ENCODE measurements at places on chromosomes 7 and 10. TPM values are rescaled to one million over a fixed set of nuclear protein-coding genes. Genes with fewer than 3 reads are reported as not detected.

GRCh38 chr10:103969857-103970627 is 3.1 kb downstream of the SLK start:
- no peak for DNase-seq

- no peak for DNase-seq
Measured at GRCh38 chr10:306675-307185, 171.5 kb downstream of the ZMYND11 start.

DNA sequence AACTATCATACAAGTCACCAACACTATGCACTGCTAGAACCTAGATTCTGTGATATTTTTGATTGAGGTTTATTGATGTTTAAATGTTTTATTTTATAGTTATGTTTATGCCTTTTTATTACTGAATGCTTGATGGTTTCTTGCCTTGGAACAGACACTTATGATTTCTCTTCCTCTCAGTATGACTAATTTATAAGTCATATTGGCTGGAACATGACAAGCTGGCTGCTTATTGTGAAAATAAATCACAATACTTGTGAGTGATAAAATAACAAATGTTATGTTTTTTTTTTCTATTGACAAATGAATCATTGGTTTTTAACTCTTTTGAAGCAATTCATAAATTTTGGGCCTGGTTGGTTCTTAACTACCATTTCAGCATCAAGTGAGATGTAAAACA is 142.0 kb upstream of the MALRD1 start:
- no peak for DNase-seq

DNA sequence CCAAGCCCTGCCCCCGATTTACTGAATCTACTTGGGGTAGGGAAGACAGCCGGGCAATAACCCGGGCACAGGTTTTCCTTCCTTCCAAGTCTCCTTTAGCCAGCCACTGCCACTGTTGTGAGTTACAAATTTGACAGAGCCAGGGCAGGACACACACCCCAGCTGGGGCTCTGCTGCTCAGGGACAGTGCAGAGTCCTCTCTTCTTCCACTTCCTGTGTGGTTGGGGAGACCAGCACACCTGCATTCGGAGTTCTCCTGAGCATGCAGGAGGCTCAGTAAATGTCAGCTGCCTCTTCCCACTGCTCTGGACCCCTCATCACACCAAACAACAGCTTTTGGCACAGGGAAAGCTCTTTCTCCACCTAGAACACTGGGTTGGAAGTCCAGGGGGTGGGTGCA is 21.3 kb downstream of the CHST15 start:
- DNase-seq: no peak

DNA sequence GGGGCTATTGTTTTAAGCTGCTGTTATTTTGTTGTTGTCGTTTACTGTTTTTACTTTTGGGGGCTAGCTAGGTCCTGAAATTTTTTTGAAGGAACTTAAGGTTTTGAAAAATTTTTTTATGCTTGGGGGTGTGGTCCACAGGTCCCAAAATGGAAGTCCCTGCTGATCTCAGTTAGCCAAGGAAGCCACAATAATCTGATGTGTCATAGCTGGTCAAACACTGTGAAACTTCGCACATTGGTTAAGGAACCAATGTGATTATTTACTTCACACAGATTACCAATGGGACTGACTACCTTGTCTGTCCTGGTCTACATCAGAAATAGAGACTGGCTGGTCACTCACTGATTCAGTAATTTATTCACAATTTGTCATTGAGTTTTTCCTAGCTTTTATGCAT is 29.5 kb upstream of the HYCC1 start:
- no peak for DNase-seq

DNA sequence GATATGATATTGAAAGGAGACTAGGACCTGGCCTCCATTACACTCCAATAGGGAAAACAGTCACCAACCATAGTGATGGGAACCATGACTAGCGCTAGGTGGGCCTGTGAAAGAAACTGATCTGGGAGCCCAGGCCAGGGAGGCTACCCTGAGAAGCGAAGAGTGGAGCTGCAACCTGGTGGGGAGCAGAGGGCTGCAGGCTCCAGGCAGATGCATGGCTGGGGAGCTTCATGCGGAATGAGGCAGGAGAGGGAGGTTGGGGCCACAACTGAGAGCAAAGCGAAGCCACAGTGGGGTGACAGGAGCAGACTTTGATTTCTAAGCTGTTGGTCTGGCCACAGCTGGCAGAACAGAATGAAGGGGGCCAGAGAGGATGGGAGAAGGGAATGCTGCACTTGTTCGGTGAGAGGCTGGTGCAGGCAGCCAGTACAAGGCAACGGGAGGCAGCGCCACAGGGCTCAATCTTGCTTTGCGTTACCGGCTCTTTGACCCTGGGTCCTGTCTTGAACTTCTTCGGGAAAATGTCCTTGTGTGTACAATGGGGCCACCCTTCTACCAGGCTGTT is 88.4 kb downstream of the TACC2 start:
- DNase-seq: no peak

DNA sequence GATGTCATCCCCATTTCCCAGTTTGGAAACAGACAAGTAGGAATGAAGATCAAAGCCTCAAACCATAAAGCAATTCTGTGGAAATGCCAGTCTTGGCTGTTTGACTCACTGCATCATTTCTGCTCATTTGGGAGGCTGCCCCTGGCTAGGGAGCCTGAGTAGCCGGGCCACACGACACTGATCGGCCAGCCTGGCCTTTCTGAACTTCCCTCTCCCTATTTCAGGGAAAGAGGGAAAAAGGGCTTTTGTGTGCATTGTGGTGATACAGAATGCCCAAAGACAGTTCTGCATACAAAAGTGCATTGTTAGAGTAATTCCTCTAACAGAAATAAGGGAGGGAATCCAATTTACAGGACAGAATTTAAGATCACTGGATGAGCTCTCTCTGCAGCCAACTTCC is 41.7 kb upstream of the OPALIN start:
- no peak for DNase-seq

DNA sequence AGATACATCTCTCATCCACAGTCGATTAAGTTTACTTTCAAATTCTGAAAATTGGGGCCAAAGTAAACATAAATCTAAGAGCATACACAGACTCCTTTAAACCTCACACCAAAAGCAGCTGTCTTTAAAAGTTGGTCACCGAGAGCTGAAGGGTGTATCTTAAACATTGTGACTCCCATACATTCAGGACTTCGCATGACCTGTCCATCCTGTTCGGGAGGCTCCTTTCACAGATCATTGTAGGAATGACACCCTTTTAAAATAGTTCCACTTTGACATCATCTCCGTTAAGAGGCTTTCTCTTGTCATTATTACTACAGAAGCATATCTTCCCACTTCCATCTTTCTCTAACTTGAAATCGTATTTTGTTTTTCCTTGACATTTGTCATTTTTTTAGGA is 440.0 kb downstream of the DNAJB9 start:
- no peak for DNase-seq

GRCh38 chr7:99392046-99392445 is 16.4 kb downstream of the PDAP1 start:
- DNase-seq: no peak

DNA sequence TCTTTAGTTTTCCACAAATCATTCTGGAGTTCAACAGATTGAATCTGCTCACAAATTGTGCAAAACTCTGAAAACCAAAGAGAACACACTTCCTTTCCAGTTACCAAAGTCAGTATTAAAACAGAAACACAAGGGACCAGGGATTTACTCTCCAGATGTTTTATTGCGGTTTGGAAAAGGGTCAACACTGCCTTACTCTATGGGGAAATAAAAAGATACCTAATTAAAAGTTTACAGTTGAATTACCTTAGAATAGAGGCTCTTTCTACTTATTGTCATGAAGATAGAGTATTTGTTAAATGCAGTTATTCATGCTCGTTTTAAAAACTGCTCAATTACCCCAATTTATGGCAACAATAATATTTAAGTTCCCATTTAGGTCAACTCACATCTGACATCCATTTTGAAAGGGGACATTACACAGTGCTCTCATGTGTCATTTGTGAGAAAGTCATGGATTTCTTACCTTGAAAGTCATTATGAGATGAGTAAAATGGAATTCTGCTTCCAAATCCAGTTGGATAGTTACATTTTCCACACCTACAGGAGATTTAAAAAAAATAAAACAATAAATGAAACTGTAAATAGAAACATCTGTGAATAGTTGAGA is 8.4 kb downstream of the LAMB1 start:
- no peak for DNase-seq

The CPED1 gene
- 3.7 TPM for total RNA-seq

The VPS37D gene
- total RNA-seq: 1.4 TPM

The CRHR2 gene
- total RNA-seq: not detected

The OPTN gene
- 12.6 TPM for total RNA-seq

The ASB15 gene
- not detected for total RNA-seq

The KIF11 gene
- 19.5 TPM for total RNA-seq

The MSS51 gene
- total RNA-seq: 2.4 TPM

Measured in MG63 (cell line).